ENCODE measurements at places on chromosomes 11 and 22.

- DNase-seq = no peak
Measured at GRCh38 chr11:131073167-131073566, 156.9 kb upstream of the SNX19 start.

- no peak for DNase-seq
Measured at GRCh38 chr11:64655941-64656601, 65.1 kb downstream of the SLC22A12 start.

- no peak for DNase-seq
Measured at GRCh38 chr11:79157738-79158137, 283.1 kb downstream of the TENM4 start.

DNA sequence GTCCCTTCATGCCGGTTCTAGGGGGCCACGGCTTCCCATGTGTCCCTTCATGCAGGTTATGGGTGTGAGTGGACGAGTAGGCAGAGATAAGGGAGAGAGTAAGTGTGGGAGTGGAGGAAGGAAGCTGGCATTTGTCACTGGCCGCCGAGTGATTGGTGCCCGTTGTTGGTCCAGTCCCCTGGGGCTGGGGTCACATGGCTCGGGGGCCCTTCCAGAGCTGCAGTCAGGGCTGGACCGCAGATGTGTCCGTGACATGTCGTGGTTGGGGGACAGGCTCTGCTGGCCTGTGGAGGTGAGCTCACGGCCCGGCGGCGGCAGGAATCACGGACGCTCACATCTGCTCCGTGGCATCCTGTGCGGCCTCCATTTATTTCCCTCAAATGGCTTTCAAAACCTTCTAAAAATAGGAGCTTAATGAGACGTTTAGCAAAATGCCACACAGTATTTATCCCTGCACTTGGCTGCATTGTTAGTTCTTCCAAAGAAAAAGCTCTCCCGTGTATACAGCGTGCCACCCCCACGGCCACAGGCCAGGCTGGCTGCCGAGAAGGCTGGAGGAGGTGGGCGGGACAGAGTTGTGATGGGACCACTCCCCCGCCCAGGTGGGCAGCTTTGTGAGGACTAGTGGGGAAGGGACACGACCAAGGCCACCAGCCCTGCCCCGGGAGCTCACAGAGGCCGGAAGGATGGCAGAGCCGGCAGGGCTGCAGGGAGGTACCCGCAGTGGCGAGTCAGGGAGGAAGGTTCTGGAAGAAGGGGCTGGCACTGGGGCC, 386.7 kb downstream of the TBC1D22A start:
- DNase-seq = no peak

DNA sequence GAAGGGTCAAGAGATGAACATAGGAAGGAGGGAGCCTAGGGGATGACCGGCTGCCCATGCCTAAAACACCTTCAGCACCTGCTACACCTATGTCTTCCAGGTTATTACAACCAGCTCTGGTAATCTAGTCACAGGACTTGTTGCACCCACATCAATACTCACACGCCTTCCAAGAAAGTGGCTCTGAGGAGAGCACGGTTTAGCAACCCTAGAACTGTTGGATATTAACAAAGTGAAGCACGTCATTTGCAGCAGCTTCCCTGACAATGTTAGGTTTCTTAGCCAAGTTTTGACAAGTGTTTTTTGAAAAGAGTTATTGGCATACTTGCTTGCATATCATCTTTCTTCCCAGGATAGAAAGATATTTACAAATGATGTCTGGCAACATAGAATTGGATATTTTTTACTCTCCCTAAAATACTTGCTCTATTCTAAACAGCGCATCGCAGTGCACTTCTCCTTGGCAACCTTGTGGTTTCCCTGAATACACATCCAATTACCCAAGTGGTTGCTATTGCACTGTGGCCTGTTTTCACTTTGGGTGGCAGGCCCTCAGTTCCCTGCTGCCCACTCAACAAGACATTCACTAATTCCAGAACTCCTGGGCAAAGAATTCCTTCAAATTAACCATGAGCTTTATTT, 94.3 kb upstream of the ARHGAP42 start:
- no peak for DNase-seq

- no peak for DNase-seq
Measured at GRCh38 chr11:36594316-36594989, at the start of gene IFTAP. IFTAP (plus strand) TSS chr11:36594502; CDS start chr11:36610104, 15,602 bp downstream.

GRCh38 chr11:70089631-70090030, 11.5 kb downstream of the ANO1 start:
- DNase-seq = no peak

DNA sequence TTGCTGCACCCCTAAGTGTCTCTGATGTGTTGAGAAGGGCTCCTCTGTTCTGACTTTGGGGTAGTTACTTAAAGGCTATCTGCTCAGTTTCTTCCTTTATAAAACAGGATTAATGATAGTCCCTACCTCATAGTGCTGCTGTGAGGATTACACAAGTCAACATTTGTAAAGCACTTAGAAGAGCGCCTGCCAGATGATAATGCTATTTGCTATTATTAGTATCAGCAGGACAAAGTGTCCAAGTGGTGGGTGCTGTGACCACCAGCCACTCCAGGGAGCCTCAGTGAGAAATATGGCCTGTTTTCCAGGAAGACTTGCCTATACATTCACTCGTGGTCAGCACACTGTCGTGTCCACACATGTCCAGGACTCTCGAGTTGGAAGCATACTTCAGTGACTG, 16.2 kb downstream of the POU2F3 start:
- no peak for DNase-seq

- no peak for DNase-seq
Measured at GRCh38 chr11:859394-860131, 16.9 kb downstream of the TSPAN4 start.

Data from esophagus squamous epithelium (tissue), 5 donors.